Urinary bladder (tissue), 4 donors: ENCODE measurements at places on chromosomes 3 and 15.

DNA sequence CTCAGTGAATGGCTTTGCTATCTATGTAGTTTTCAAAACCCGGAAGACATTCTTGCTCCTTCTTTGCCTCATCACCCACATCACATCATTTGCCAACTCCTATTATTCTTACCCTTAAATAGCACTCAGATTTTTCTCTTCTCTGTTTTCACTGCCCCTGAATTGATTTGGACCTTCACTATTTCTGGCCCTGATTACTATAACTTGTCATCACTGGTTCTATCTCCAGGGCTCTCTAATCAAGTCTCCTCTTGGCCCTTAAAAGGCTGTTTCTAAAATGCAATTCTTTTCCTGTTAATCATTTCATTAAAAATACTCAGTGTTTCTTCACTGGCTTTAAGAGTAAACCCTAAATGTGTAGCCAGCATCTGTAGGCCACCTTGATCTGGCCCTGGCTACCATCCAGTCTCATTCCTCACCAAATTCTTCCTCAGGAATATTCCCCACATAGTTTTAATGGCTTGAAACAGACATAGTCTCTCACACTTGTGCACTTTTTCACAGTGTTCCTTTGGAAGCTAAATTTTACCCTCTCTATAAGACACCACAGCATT lies 437.1 kb upstream of the CBLB start:
- no peak for DNase-seq

DNA sequence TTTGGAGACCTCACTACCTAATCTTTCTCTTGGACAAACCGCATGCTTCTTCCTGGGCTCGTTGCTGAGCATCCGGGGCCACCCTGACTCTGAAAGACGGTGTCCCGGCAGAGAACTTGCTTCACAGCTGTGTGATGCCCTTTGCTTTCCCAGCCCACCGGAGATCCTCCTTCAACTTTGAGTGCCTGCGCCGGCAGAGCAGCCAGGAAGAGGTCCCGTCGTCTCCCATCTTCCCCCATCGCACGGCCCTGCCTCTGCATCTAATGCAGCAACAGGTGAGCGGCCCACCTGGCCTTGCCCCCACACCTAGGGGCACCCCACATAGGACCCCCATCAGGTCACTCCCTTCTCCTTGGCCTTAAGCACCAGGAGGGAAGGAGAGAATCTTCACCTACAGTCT lies 37.7 kb downstream of the CHDH start:
- no peak for DNase-seq

GRCh38 chr3:24519368-24520100 lies 24.9 kb upstream of the THRB start:
- DNase-seq, result no peak

DNA sequence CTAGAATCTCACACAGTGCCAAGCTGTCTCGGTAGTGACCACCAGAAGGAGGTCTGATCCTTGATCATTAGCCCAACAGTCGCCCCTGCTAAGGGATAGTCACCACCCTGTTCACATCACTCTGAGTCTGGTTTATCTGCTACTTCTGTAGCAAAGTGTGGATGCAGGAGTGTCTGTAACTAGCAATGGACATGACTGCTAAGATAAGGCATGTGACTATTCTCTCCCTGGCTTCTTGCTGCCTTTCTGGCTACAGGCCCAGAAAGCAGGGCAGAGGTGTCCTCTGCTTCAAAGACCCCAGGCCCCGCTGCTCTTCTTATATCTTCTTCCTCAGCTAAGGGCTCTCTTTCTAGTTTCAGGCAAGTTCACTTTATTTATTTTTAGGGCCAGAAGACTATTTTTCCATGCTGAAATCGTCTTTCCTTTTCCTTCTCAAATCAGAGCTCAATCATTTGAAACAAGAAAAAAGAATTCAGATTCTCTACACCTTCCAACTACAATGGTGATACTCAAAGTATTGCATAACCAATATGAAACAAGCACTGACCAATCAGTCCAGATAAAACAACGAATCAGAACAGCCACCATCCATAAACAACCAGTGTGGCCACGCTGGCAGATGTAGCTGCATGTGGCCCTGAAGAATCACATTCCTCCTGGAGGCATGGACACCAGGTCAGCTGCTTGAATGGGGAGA lies 8.0 kb upstream of the KNG1 start:
- DNase-seq, result no peak

DNA sequence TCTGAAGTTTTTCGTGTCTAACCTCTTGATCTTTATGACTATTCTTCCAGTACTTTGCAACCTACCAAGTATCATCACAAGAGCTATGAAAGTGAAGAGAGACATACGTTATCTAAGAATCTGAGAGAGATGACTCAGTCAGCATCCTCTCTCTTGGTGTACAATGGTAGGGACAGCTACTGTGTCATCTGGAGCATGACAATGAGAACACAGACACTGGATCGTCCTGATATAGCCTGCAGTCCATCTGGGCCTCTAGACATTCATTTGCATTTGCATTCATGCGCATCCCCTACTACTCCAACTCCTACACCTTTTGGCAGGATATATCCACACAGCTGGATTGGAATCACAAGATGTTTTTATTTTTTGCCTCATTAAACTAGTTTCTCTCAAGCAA lies 115.2 kb downstream of the PEX5L start:
- DNase-seq, result no peak

GRCh38 chr15:41480396-41481140 lies 13.1 kb upstream of the ITPKA start:
- DNase-seq, result no peak

GRCh38 chr3:107650788-107651187 lies 128.0 kb downstream of the BBX start:
- no peak for DNase-seq

- no peak for DNase-seq
Measured at GRCh38 chr15:31098953-31099740, 2.4 kb downstream of the TRPM1 start.

DNA sequence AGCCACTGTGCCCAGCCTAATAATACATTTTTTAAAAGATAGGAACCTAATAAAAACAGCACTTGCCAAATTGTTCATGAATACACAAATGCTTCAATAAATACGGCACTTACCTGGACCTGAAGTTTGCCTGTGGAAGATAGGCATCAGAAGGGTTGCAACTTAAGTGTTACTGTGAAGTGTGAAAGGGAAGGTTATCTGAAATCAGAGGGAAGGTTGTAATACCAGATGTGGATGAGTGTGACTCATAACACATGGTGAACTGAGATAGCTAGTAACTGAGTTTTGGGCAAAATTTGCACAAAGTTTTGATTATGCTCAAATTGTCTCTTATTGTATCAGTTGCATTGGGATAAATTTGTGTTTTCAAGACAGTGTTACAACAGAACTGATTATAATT lies 68.0 kb downstream of the ATP11B start:
- DNase-seq, result no peak

GRCh38 chr3:107308716-107309115 lies 68.5 kb upstream of the CCDC54 start:
- no peak for DNase-seq

- DNase-seq, result no peak
Measured at GRCh38 chr3:32009101-32009500, 27.6 kb downstream of the ZNF860 start.

DNA sequence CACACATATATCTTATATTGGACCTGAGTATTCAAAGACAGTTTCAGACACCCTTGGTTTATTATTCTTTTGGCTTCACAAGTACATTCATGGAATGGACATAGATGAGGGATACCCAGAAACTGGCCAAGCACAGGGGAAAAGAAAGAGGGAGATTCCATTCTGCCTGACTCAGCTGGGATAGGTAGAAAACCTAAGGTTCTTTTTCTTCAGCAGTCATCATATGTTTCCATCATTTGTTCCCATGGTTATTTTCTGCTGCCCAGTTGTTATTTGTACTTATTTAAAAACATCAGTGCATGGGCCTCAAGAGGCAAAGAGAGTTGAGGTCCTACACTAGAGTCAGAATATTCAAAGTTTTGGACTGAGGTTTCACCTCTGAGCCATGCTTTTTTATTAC lies 91.8 kb downstream of the FILIP1L start:
- DNase-seq, result no peak

GRCh38 chr3:45905755-45906154 lies 19.4 kb downstream of the CCR9 start:
- DNase-seq, result no peak

DNA sequence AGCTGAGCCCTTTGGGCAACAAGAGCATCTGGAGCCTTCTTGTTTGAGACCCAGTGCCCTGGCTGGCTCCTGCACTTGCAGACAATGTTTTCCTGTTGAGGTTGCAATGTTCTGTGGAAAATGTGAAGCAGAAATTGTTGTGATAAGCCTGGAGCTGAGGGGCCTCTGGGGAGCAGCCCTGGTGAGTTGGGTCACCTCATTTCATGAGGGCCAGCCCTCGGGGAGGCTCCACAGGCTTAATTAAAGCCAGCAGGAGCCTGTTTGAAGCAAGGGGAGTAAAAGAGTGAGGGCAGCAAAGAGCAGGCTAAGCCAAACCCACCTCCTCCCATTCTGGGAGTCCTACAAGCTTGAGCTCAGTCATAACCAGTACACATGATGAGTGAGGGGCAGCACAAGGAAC lies 154.3 kb downstream of the ALDH1A2 start:
- no peak for DNase-seq

- no peak for DNase-seq
Measured at GRCh38 chr15:33852570-33852969, 115.7 kb upstream of the CHRM5 start.

DNA sequence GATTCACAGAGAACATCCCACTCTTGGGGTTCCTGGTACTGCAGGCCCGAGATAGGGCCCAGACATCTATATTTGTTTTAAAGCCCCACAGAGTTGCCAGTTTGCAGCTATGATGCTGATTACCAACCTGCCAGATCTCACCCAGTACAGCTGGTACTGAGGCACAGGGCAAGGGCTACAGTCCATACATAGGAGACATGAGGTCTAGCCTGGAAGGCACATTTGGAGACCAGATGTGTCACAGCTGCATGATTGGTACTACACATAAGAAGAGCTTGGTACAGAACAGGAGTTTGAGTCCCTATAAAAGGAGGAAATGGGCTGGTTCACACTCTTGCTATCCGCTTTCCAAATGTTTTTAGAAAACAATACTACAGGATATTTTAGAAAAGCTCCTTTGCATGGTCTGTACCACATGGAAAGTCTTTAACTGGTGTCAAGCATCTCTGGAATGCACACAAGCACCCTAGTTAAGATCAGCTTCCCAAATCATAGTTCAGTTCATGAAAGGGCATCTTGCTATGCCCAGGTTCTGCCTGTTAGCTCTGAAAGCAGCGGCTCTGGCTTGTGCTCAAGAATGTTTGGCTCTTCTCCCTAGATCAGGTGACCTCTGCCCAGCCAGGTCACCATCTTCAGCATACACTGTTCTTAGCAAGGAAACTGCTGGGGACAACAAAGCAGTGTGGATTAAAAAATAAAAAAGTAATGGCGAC lies 20.6 kb downstream of the MTMR14 start:
- DNase-seq, result no peak

DNA sequence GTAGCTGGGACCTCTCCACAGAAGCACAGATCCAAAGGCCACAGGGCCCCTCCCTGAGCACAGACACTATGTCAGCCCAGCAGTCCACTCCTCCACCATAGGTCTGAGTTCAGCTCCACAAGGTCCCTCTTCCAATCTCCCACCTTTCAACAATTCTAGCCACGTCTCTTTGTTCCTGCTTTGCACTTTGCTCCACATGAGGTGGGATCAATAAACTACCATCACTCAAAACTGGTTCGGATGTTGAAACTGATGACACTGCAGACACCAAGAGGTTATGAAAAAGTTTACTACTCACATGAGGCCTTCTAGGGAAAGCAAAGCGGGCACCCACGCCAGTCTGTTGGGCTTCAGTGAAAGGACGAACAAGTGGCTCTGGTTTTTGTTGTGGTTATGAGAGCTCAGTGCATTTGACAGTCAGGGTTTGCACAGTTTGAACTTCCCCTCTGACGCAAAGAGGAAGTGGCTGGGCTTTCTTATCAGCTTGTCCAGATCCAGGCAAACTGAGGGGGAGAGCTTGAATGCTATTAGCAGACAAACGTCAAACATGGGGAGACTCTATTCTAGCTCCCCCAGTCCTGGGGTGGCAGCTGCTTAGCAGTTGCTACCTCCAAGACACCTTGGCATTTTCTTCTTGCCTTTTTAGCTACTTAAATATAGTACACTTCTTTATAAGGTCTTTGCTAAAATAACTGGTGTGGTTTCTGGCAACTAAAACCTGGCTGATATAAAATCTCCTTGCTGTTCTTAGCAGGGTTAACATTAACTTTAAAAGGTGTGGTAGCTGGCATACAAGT lies 37.8 kb downstream of the ZNF445 start:
- DNase-seq, result peak; percentile 57

DNA sequence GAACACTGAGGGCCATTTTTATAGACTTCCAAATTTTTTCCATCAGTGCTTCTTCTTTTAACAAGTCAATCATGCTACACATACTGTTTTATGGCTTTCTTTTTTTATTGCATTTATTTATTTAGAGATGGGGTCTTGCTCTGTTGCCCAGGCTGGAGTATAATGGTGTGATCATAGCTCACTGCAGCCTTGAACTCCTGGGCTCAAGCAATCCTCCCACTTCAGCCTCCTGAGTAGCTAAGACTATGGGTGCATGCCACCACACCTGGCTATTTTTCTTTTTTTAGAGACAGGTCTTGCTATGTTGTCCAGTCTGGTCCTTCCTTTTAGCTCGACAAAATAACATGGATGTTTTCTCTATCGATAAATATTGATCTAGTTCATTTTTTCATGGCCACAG lies 425.8 kb upstream of the WNT5A start:
- DNase-seq, result no peak

GRCh38 chr3:172614340-172615274 lies 91.4 kb upstream of the TNFSF10 start:
- DNase-seq, result no peak

DNA sequence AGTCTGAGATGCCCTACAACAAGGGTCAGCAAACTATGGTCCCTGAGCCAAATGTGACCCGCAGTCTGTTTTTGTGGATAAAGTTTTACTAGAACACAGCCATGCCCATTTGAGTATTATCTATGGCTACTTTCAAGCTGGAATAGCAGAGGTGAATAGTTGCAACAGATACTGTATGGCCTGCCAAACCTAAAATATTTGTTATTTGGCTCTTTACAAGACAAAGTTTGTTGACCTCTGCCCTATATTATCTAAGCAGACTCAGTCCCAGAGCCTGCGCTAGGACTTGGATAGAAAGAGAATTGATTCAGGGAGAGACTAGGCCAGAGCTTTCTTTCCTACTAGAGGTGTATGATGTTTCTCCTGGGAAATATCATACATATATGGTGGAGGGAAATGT lies 81.7 kb upstream of the NMNAT3 start:
- no peak for DNase-seq

GRCh38 chr15:31125061-31125460 lies 23.5 kb upstream of the TRPM1 start:
- no peak for DNase-seq

DNA sequence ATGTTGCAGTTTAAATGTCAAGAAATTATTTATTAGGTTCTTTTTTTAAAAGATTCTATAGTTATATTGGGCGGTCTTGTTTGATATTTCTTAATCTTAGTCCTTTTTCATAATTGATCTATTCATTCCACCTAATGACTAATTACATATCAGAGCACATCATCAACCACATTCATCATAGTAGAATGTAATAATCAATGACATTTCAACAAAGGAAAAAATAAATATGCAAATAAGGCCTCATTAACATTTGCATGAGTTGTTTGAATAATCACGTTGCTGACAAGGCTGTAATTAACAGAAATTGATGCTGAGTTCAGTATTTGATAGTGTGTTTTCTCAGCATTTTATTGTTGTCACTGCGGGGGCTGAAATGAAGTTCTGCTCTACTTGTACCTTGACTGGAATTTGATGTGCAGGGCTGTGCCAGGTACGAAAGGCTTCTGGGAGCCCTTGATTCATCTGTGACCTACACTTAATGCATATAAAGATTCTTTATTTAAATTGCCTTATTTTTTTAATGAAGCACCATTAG lies 215.7 kb downstream of the TCF12 start:
- no peak for DNase-seq
